ENCODE measurements at places on chromosomes 2 and 18. TPM values are rescaled to one million over a fixed set of nuclear protein-coding genes. Genes with fewer than 3 reads are reported as not detected.

CASP8 gene
- total RNA-seq, result 153 TPM

KIAA2012 gene
- total RNA-seq, result not detected

ACTG2 gene
- total RNA-seq, result not detected

NAT8 gene
- total RNA-seq, result not detected

DSG2 gene
- not detected for total RNA-seq

DNAH6 gene
- total RNA-seq, result 0.61 TPM

GRCh38 chr2:199596549-199596948 is 138.8 kb upstream of the SATB2 start:
- no peak for DNase-seq

- no peak for DNase-seq
Measured at GRCh38 chr18:62717925-62718800, 2.8 kb downstream of the PHLPP1 start.

DNA sequence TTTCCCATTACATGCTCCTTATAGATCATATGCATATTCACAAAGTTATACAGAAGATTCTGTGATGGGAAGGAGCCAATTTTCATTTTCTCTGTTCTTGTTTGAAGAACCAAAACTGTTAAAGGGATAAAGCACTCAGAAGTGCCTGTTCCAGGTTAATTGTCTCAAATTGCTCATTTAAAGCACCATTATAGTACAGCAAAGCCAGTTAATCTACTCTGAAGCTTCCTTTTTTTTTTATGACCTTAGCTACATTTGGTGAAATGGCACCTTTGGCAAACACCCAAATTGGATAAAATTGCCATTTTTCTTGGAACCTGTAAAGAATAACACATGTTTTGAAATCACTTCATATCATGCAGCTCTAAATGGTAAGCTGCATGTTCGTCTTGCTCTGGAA is 1092.3 kb downstream of the BCL11A start:
- no peak for DNase-seq

- no peak for DNase-seq
Measured at GRCh38 chr2:10286216-10287037, 16.3 kb upstream of the HPCAL1 start.

GRCh38 chr2:130729322-130730299 is 741 bp downstream of the GPR148 start:
- no peak for DNase-seq

- no peak for DNase-seq
Measured at GRCh38 chr2:37201766-37202165, 5.5 kb downstream of the CEBPZOS start.

DNA sequence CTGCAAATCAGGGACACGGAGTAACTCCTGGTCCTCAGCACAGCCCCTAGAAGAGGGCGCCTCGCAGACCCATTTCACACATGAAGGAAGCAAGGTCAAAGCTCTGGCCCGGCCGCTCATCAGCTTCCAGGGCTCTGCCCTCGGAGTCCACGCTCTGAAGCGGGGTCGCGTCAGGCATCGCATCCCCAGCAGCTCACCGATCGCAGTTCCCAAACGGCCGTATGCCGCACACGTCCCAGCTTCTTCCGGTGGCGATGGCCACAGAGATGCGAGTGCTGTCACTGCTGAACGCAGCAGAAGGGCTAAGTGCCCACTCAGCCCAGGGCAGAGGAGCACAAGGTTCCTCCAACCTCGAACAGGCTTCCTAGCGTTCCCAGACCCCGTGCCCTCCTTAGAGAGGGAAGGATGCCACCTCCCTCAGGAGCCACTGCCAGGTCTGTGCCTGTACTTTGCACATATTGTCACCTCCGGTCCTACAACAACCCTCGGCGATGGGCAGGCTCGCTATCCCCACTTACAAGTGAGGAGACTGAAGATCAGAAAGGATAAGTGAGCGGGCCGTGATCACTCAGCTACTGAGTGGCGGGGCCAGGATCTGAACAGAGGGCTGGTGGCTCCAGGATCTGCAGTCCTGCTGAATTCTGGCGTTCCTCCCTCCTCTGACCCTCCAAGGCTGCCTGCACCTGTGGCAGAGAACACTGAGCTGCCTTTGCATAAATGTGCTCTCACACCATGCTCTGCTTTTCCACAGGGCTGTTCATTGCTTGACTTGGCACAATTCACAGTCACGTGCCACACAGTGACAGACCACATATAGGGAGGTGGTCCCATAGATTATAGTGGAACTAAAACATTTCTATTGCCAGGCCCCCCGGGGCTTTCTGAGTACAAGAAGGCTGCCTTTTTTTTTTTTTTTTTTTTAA is 71.4 kb downstream of the COPS8 start:
- no peak for DNase-seq

- DNase-seq, result no peak
Measured at GRCh38 chr2:158647436-158648231, 147.5 kb upstream of the DAPL1 start.

DNA sequence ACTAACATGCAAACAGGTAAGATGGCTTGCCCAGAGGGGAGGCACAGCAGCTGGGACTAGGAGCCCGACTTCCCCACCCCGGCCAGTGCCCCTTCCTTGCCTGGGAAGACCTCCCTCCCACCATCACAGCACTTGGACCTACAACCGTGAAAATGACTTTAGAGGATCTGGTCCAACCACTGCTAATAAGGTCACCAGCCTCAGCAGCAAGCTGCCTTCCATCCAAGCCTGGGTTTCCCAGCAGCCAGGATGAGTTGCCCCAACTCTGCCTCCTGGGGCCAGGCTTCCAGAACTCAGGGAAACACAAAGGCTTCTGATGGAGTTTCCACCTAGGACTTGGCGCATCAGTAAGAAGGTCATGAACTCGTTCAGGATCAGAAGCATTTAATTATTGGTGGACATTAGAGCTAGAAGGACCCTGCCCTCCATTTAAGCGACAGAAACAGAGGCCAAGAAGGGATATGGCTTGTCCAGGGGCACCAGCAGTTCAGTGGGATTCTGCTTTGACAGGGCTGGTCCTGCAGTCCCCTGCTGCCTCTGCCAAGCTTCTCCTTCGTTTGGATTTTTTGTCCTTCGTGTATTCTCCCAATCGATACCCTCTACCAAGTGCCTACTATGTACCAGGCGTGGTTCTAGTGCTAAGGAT is 403.0 kb upstream of the ID2 start:
- no peak for DNase-seq

GRCh38 chr2:96623116-96623515 is 15.0 kb downstream of the KANSL3 start:
- no peak for DNase-seq

GRCh38 chr2:109335631-109336176 is 206.7 kb downstream of the SH3RF3 start:
- DNase-seq, result no peak

GRCh38 chr2:143255899-143256298 is 126.7 kb downstream of the ARHGAP15 start:
- DNase-seq, result no peak

DNA sequence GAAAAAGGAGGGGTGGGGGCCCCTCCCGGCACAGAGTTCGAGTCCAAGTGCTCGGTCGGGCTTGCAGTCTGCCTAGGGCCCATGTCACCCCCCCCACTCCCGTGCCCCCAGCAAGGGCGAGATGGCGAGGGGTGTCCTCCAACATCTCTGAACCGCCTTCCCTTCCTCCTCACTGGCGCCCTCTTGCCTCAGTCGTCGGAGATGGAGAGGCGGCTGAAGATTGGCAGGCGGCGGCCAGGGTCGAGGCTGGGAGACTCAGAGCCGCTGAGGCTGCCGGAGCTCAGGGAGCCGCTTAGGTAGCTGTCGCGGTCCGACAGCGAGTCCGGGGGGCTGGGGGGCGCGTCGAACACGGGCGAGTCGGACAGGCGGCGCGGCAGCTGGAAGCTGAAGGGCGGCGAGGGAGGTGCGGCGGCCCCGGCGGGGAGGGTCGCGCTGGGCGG is 2.3 kb downstream of the ZFP36L2 start:
- peak; percentile 87 for DNase-seq

DNA sequence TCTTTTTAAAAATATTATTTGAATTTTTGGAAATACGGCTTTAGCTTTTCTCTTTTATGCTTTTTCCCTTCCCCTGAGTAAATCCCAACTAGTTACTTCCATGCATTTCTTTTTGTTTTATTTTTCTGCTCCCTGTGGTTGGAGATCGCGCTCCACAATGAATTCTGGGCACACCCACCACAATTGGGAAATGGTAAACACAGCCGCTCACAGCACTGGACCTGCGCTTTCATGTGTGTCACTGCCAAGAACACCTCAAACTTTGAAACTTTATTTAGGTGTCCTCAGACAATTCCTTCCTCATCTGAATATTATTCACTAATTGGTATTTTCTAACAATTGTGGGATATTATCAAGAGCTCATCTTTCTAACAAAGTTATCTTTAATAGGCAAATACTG is 82.8 kb upstream of the TMEM18 start:
- DNase-seq, result no peak
